ENCODE measurements at places on chromosomes 6 and 20. TPM values are rescaled to one million over a fixed set of nuclear protein-coding genes. Genes with fewer than 3 reads are reported as not detected.

ATF6B gene
- 7.9 TPM for total RNA-seq

COL10A1 gene
- total RNA-seq: not detected

SLC35F1 gene
- not detected for total RNA-seq

HSPA1L gene
- total RNA-seq: 1.3 TPM

CALHM6 gene
- 0.83 TPM for total RNA-seq

FILIP1 gene
- total RNA-seq: under 0.01 TPM

LY6G6D gene
- total RNA-seq: not detected

ANKRD60 gene
- total RNA-seq: not detected

FOXF2 gene
- 2.5 TPM for total RNA-seq

SMOC2 gene
- total RNA-seq: not detected
